Stimulated activated CD8-positive, alpha-beta memory T cell treated with anti-CD3 and anti-CD28 coated beads, Interleukin-4, amount 100 ng/mL, for 48 hours (primary cell): ENCODE measurements at places on chromosomes 5 and 9.

GRCh38 chr5:10620346-10620745 is 56.5 kb downstream of the ANKRD33B start:
- DNase-seq: no peak

GRCh38 chr9:108511307-108511706 is 344.5 kb downstream of the ACTL7B start:
- no peak for DNase-seq

DNA sequence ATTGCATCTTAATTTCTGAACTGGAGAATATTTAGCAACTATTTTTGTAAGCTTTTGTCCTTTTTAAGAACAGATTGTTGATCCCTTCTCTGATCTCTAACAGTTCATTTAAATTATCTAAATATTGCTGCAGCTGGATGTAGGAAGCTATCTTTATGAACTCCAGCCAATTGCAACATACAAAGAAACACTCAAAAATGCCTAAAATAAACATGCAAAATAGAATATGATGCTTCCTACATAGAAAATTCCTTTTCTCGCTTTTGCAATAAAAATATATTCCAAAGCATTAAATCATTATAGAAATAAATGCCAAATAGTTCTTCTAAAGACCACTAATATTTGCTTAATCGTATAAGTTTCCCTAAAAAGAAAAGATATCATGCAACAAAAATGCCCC is 218.6 kb downstream of the LURAP1L start:
- no peak for DNase-seq

GRCh38 chr5:52956915-52957747 is 32.0 kb upstream of the ITGA2 start:
- DNase-seq: no peak

GRCh38 chr5:178333821-178334481 is 101.3 kb upstream of the PHYKPL start:
- DNase-seq: no peak

GRCh38 chr5:40831346-40832210 is 3.4 kb downstream of the RPL37 start:
- no peak for DNase-seq

DNA sequence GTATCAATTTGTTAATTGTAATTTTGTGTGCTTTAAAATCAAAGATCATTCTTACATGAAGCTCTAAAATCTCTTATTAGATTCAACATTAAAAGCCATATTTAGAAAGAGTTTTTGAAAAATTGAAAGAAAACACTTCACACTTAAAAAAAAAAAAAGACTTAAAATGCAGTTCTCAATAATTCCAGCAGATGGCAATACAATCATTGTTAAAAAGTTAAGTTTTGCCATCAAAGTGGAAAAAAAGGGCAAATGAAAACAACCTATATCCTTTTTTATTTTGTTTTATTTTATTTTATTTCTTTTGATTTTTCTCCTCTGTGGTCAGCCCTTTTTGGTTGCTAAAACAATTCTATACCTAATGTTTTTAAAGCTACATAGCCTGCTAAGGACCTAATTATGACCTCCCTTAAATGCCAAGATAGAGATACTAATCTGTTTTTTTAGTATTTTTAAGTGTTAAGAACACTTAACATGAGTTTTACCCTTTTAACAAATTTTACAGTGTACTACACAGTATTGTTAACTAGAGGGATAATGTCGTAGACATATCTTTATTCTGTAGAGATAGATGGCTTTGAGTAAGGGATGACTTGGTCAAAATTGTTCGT is 154.2 kb upstream of the DAB2 start:
- no peak for DNase-seq

DNA sequence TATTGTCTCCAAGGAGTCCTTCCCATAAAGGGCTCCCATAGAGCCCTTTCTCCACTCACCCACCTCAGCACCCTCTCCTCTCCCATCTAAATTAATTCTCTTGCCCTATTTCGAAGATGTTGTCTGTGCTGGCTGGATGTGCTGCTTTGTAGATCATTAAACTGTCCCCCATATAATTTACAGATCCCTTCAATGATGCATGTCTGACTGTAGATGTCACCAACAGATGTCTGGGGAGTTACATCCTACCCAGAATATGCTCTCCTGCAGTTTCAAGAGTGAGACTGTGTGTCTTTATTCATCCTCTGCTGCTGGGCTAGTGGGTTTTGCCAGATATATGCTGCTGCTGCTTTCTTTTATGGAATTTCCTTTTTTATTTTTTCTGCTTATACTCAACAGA is 351.2 kb downstream of the MLLT3 start:
- DNase-seq: no peak

- DNase-seq: no peak
Measured at GRCh38 chr9:99050292-99050911, 54.5 kb upstream of the TGFBR1 start.

- DNase-seq: no peak
Measured at GRCh38 chr9:85742597-85742936, 813 bp upstream of the AGTPBP1 start.

- DNase-seq: no peak
Measured at GRCh38 chr5:142011572-142012185, 1.1 kb downstream of the GNPDA1 start.

- DNase-seq: no peak
Measured at GRCh38 chr5:38938973-38939372, 93.2 kb downstream of the OSMR start.

- DNase-seq: no peak
Measured at GRCh38 chr9:92746567-92747458, 17.8 kb downstream of the BICD2 start.

- no peak for DNase-seq
Measured at GRCh38 chr5:67283988-67284487, 87.4 kb upstream of the CD180 start.

- DNase-seq: no peak
Measured at GRCh38 chr5:149036970-149037369, 25.9 kb downstream of the SH3TC2 start.

DNA sequence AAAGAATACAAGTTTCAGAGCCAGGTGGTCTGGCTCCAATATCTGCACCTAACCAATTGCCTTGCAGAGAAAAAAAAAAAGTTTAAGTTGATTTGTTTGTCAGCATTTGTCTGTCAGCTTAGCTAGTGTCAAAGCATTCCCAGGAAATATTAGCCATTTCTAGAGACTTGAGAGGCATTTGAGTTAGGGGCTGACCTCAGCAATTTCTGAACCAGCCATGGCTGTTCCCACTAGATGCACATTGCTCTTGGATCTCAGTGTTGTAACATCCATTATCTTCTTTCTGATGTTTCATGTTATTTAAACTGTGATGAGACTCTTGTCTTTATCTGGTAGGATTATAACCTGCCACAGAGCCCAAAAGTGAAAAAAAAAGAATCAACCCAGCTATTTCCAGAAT is 102.3 kb downstream of the NDUFAF2 start:
- no peak for DNase-seq

GRCh38 chr5:102666164-102666946 is 88.8 kb upstream of the PAM start:
- no peak for DNase-seq

- no peak for DNase-seq
Measured at GRCh38 chr9:90092508-90092907, 487.7 kb downstream of the GADD45G start.

DNA sequence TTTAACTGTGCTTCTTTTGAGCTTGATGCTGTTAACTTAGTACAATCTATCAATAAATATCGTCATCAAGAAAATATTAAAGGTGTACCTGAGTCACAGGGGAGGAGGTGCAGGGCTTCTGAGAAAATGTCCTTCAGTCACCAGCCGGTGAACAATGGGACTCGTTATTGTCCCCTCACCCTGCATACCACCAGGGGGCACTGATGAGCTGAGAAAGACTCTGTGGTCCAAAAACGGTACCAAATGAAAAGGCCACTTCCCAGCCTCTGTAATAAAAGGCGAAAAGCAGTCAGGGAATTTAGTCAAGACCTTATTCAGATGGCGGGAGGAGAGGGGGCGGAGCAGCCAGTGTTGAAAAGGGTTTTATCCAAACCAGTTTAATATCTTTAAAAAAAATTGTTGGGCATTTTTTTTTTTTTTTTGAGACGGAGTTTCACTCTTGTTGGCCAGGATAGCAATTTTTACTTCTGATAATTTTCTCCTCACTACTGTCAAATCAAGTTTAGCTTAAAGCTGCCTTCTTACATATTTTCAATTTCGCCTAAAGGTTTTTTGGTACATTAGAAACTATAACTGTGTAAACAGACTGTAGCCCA is 271.9 kb upstream of the ADAMTS16 start:
- DNase-seq: peak; percentile 79

- no peak for DNase-seq
Measured at GRCh38 chr5:105501315-105501714, 1938.7 kb upstream of the NUDT12 start.

GRCh38 chr5:177452688-177453638 is 6.3 kb downstream of the PRR7 start:
- DNase-seq: no peak

DNA sequence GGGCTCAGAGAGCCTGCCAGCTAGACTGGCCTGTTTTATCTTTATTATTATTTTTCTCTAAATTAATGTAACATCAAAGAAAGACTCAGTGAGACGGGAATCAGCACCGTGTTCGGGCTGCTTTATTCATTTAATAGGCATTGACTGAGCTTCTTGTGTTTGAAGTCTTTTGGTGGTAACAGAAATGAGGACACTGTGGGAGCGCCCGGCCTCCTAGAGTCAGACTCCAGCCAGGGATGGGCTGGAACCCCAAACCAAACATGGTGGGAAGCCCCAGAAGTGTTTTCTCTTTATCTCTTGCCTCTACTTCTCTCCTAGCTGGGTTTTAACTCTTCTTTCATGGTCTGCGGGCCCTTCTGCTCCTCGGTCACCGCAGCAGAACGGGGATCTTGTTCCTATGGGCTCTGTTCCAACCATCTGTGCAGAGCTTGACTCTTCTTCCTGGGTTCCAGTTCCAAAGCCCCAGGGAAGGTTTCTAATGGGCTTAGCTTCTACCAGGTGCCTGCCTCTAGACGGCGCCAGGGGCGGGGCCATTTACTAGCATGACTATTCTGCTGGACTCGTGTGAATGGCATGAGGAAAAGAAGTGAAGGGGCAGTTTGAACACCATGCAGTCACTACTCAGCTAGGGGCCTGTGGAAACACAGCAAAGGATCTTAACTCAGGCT is 123.8 kb downstream of the FGF18 start:
- no peak for DNase-seq

- DNase-seq: no peak
Measured at GRCh38 chr9:86486891-86487837, 133.0 kb upstream of the TUT7 start.

DNA sequence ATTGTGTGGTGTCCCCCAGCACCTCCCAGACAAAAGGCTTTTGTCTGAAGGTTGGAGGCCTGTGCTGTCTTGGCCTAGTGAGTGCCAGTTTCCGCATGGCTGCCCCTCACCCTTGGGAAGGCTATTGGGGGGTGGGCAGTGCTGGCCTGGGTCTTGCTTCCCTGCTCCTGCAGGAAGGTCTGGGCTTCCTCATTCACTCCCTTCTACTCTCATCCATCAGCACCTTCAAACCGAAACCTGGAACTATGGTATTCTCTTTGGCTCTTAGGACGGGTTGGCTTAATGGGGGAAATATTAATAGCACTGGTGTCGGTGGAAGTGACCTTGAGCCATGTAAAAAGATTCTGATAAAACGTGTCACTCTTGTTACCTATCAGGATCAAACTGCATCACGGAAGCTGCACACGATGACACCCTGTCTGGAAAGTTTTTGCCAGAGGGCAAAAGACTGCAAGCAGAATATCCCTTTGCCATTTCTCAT is 34.0 kb upstream of the GLRX start:
- no peak for DNase-seq

- DNase-seq: no peak
Measured at GRCh38 chr5:134503937-134504437, 21.5 kb upstream of the JADE2 start.

- no peak for DNase-seq
Measured at GRCh38 chr9:127183814-127184582, 61.6 kb upstream of the ANGPTL2 start.

GRCh38 chr5:14793851-14794250 is 77.7 kb downstream of the ANKH start:
- no peak for DNase-seq

DNA sequence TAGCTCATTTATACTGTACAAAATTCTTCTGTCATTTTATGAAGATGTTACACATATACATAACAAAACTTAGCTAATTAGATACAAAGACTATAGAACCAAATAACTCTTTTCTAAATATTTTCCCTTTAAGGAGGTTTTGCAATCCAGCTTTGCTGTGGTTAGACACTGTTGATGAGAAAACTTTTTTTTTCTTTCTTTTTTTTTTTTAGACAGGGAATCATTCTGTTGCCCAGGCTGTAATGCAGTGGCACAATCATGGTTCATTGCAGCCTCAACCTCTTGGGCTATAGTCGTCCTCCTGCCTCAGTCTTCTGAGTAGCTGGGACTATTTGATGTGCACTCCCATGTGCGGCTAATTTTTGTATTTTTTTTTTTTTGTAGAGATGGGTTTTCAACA is 38.5 kb upstream of the CDKN2B start:
- no peak for DNase-seq

DNA sequence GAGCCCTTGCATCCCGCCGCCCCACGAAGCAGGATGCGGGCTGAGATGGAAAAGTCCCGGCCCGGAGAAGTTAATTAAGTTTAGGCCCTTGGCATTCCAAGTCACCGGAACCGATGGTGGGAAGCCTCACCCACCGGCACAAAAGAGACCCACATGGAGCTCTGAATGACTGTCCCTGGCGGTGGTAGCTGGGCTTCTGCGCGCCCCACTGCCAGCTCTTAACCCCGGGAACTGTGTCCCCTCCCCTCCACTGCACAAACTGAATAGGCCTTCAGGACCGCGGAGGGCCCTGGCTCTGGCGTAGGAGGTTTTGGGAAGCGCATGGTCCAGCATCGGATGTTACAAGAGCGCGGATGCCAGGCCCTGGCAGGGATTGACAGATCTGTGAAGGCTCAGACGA is 291.1 kb upstream of the TUT7 start:
- DNase-seq: no peak

GRCh38 chr5:14249258-14250082 is 106.3 kb downstream of the TRIO start:
- DNase-seq: no peak

- DNase-seq: no peak
Measured at GRCh38 chr9:91308191-91308590, 53.5 kb downstream of the AUH start.

GRCh38 chr5:160641405-160641804 is 210.6 kb downstream of the ATP10B start:
- no peak for DNase-seq

GRCh38 chr5:176650354-176650884 is 3.1 kb downstream of the TSPAN17 start:
- DNase-seq: no peak

GRCh38 chr5:14269395-14269794 is 126.3 kb downstream of the TRIO start:
- no peak for DNase-seq

GRCh38 chr9:94150890-94151650 is 66.8 kb downstream of the PTPDC1 start:
- no peak for DNase-seq

- DNase-seq: no peak
Measured at GRCh38 chr5:175248416-175248905, 195.5 kb downstream of the DRD1 start.

- DNase-seq: no peak
Measured at GRCh38 chr9:136862849-136863622, 3.1 kb downstream of the EDF1 start.

GRCh38 chr5:125526966-125527365 is 780.5 kb upstream of the ZNF608 start:
- DNase-seq: no peak

GRCh38 chr9:18137815-18138214 is 336.1 kb upstream of the ADAMTSL1 start:
- DNase-seq: no peak

GRCh38 chr9:134644725-134645606 is 3.4 kb downstream of the COL5A1 start:
- no peak for DNase-seq

GRCh38 chr9:97519441-97519970 is 18.0 kb downstream of the TMOD1 start:
- no peak for DNase-seq
